ENCODE measurements at places on chromosomes 12 and 14.

- DNase-seq, result peak; percentile 68
Observed at GRCh38 chr14:69242311-69243224, 17.4 kb upstream of the GALNT16 start.

DNA sequence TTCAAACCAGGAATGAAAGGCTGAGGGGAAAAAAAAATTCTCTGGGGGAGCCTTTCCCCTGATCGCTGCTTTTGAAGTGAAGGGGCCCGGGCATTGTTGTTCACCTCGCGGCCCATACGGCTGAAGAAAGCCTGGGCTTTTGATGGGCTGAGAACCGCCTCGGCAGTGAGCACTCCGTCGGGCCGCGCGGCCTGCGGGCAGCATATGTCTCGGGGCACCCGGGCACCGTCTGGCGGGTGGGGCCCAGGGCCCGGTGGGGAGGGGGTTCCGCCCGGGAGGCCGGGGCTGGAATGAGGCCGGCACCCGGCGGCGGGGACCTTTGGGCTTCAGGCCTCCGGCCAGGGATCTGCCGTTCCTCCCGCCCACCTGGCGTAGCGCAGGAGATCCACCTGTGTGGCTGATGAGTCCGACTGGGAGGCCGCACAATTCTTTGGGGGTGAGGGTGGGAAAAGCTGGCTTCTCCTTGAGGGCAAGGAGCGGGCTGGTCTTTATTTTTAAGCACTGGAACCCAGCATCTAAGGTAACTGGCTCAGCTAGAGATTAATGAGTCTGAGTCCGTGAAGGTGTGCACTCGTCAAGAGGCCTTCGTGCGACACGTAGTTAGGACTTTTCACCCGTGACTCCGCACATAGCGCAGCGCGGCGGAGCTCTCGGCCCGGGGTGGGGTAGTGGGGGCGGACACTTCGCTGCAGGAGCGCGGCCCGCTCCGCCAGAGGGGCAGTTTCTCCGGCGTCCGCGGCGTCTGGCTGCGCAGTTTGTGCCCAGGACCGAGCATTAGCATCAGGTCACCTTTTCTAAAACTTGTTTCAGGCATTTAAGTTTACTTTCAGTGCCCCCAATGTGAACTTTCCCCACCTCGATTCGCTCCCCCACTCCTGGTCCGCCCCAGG is 10.6 kb downstream of the FOXA1 start:
- DNase-seq, result no peak

DNA sequence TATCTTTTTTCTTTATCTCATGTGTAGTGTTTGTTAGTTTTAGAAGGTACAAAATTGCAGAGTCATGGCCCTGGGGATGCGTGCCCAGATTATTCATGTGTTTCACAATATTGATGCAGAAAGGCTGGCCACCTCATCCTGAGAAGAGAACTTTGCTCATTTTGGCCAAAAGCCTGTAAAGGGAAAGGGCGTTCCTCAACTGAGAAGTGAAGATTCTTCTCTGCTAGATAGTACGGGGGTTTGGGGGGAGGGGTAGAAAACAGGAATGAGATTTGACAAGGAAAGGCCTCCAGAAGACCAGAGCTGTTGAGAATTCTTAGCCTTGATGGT is 1.7 kb downstream of the MGST1 start:
- DNase-seq, result no peak

DNA sequence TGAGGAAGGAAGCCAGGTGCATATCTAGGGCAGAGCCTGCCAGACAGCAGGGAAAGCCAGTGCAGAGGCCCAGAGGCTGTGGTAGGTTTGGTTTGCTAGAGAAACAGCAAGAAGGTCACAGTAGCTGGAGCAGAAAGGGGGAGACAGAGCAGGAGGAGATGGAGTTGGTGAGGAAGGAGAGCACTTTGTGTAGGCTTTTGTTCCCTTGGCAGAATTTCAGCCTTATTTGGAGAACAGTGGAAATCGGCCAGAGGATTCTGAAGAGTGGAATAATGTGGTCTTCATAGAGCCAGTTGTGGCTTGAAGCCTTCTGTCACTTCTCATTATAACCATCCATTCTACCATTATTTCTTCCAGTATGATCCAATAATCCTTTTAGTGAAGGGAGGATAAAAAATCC is 212.9 kb upstream of the FAR2 start:
- DNase-seq, result no peak

DNA sequence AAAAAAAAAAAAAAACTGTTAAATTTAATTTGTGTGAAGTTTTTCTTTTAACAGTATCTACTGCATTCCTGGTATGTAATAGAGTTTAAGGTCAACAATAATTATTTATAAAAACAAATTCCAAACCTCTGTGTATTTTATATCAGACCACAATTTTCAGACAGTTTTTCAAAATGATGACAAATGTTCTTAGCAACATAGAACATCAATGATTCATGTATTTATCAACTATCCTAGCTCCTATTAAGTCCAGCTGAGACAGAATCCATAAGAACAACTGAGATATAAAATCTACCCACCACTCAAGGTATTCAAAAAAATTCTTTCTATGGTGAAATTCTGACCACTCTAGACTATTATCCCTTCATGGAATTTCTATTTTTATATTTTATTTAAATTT is 144.5 kb downstream of the EPS8 start:
- DNase-seq, result no peak

GRCh38 chr12:65524666-65525065 is 246.2 kb downstream of the MSRB3 start:
- no peak for DNase-seq

DNA sequence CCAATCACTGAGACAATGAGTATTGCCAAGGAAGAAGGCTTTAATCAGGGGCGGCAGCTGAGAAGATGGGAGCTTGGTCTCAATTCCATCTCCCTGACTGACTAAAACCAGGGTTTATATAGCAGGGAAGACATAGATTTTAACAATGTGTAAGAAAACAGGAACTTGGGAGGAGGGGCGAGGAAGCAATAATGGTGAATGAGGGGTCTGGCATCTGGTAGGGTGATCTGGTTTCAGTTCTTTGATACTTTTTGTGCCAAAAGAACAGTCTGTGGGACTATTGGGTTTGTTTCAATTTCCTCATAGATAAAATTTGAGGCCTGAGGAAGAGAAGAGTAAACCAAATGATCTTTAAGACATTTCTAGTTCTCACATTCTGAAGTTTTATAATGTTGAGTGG is 49.2 kb downstream of the FUT8 start:
- DNase-seq, result no peak

DNA sequence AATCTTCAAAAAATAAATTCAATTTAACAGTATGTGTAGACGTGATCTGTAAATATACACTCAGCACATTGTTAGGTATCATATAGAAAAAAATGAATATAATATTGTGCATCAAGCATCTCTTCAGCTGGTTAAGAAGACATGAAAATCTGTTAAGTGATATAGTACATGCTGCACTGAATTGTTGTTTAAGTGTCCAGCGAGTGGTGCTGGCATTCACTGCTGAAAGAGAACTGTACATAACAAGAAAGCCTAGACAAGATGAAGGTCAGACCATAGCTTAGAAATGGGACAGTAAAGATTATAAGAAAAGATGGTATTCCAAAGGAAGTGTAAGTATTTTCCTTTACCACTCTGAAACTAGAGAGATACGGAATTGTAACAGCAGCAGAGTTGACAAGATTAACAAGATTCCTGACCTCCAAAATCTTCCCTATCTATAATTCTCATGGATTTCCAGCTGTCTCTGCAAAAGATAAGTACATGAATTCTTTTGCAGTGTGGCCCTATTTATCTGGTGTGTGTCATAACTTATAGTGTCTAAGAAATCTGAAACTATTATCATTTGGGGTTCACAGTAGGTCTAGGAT is 198.6 kb downstream of the FLRT2 start:
- DNase-seq, result no peak

DNA sequence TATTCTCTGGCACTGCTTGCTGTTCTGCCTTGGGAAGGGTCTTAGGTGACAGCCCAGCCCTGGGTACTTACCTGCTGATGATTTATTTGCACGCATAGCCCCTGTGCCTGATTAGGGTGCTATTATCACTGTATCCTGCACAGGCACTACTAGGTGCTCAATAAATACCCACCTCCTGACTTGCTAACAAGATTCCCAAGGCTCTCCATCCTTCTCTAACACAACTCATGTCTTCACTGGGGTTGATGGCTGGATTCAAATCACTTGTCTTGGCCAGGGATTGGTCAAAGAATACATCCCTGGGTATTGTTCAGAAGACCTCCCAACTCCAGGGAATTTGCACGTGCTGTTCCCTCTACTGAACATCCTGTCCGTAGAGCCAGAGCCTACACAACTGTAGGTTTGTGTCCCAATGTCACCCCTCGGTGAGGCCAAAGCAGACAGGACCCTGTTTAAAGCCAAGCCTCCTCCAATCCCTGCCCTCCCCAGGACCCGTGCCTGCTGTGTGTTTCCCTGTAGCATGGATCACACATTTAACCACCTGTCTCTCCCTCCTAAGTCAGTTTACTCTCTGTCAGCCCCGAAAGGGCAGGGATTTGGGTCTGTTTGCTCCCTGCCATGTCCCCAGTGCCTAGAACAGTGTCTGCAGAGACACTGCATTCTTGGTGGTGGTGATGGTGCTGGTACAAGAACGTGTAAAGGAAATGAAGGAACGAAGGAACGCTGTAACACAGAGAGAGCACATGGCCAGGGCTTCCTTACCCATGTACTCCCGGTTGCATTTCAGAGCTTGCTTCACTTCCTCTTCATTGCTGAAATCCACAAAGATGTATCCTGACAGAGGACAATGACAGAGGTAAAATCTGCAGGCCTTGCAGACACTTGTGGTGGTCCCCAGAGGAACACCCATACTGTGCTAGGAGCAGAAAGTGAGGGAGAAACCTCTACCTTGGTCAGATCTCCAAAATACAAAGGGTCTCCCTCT is 16.5 kb downstream of the RBM19 start:
- DNase-seq, result no peak

GRCh38 chr12:126182619-126183236 is 1117.5 kb downstream of the AACS start:
- no peak for DNase-seq

- no peak for DNase-seq
Observed at GRCh38 chr14:103533137-103533998, 4.4 kb downstream of the TRMT61A start.

DNA sequence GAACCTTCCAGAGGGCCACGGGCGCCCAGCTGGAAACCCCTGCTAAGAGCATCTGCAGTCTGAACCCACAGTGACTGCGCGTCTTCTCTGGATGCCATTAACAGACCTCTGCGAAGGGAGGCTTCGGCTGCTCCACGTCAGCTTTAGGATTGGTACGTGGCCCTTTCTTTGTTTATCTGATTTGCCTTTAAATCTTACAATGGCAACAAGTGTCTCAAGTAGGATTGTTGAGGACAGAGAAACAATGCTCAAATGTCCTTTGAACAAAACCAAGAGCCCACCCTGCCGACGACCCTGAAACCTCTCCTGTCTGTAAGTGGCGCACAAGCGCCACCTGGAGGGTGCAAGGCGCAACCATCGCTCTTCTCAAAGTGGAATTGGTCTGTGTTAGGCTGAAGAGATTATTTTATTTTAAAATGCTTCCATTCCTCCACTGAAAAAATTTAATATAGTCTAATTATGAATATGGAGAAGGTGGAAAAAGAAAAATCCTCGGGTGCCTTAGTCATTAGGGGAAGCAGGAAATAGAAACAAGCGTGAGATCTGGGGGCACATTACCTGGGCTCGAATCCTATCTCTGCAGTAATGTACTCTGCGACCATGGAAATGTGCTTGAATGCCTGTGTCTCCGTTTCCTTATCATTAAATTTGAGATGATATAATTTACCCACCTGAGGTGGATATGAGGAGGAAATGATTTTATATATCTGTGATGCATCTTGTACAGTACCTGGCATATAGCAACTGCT is 82.6 kb upstream of the PTPRB start:
- DNase-seq, result no peak

- DNase-seq, result no peak
Observed at GRCh38 chr12:11446372-11446771, 51.0 kb upstream of the PRB2 start.

GRCh38 chr14:61623927-61624326 is 71.4 kb upstream of the HIF1A start:
- no peak for DNase-seq

GRCh38 chr14:102603293-102603907 is 11.0 kb downstream of the RCOR1 start:
- DNase-seq, result no peak

DNA sequence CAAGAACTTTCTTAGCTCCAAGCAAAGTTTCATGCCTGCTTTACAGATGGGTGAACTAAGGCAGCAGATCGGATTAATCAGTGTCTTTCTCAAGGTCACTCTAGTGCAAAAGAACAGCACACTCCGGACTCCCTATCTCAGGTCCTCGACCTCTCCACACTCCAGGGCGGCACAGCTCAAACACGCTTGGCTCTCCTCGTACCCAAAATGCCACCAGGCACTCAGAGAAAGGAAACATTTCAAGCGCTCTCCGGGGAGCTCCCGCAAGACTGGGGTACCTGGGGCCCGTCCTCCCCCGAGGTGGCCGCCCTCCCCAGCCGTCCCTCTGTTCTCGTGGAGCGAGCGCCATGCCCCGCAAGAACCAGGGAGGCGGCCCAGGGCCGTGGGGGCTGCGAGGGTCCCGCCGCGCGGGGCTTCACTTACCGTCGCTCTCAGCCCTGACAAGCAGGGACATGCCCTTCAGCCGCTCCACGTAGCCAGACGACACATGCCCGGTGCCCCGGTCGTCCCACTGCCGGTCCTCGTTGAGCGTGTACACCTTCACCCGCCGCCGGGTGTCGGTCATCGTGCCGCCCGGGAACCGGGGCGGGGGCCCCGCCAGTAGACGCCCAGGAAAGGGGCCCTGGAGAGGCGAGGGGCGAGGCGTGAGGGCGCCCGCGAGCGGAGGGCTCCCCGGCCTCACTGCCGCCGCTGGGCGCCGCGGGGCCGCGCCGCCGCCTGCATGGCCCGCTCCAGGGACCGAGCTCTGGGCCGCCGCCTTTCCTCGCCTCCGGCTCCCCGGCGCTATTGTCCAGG is 830 bp downstream of the PPP4R3A start:
- peak; percentile 66 for DNase-seq

DNA sequence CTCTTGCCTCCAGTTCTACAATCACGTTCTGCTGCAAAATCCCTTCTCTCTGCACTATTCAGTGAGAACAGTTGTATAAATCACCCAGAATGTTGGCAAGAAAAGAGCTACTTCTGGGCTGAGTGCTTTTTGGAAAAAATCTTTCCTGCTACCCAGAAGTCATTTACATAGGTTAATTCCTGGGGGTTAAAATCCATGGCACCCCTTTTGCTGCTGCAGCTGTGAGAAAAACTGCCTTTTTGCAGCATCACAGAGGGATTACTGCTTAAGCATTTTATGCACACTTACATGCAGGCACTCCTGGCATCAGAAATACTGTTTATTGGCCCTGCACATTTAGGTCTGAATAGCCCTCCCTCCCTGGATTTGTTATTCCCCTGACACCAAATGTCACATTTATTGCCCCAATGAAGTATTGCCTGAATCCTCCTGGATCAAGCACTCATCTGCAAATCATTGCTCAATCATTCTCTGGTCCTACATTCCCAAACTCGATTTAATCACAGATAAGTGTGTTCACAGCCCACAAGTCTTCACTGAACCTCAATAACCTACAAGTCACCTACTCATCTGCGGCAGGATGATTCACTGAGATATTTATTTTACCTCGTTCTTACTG is 43.1 kb upstream of the CCDC196 start:
- no peak for DNase-seq
